CD4-positive, alpha-beta T cell treated with Interleukin-2 at 100 ng/mL for 4 hours (primary cell): ENCODE measurements at places on chromosomes 13 and 19.

- no peak for DNase-seq
These were observed 4.9 kb downstream of the SSC5D start for GRCh38 chr19:55493052-55493644.

DNA sequence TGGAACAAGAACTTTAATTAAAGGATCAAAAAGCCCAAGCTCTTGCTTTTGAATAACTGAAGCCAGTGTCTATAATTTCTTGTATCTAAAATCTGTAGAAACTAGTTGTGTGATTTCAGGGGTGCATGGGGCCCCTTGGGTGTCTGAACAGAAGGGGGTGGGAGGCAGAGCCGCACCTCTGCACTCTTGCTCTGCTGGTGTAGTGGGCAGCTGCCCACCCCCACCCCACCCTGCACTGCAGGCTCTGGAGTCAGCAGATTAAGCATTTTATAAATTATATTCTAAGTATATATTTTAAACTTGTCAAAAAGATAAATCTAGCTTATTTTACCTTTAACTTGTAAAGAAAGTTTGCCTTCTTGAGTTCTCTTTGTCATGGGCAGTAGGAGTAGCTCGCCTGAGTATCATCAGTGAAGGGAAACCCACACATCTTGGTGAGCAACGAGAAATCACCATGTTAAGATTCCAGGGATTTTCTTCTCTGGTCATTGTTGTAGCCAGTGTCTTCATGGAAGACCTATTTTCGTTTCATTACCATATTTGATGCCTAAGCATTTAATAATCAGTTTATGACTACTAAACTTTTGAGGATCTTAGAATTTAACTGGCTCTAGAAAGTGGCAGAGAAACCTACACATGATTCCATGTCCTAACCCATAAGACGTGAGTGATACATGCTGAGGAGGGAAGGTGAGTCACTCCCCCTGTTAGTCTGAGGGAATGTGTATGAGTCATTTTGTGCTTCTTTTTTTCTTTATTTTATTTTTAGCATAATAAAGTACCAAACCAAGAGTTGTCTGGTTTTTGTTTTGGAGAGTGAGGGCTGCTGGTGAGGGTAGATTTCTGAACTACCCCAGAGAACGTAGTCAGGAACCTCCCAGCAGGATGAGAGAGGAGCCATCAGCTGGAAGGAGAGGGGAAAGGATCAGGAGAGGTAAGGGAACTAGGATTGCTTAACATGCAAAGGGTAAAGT lies 7.7 kb downstream of the UBE2L5 start:
- DNase-seq: peak; percentile 63

GRCh38 chr19:12833738-12834565 lies 427 bp downstream of the RTBDN start:
- DNase-seq: peak; percentile 37

- DNase-seq: no peak
These were observed 129.4 kb downstream of the PCDH9 start for GRCh38 chr13:67100730-67101129.

DNA sequence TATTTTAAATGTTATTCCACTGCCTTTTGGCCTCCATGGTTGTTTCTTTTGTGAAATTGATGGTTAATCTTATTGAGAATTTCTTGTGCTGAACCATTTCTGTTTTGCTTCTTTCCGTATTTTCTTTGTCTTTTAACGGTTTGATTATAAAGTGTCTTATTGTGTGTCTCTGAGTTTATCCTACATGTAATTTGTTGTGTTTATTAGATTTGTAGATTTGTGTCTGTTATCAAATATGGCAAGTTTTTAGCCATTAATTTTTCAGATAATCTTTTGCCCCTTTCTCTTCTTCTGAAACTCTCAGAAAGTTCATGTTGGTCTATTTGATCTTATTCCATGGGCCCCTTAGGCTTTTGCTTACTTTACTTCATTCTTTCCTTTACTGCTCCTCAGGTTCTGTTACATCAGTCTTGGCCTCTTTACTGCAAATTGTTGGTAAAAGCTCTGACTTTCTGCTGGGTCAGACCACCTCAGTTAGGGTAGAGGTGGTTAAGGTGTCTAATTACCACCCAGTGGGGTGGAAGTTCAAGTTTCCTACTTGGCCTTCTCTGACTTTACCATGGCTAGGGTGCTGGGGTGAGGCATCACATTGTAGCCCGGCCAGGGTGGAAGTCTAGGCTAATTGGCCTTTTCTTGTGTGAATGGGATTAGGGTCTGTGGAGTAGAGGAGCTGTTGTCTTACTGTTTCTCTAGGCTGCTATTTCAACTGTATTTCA lies 58.3 kb downstream of the ZMYM2 start:
- DNase-seq: no peak

- peak; percentile 23 for DNase-seq
These were observed 694 bp downstream of the CLN5 start for GRCh38 chr13:76992548-76993001.

- no peak for DNase-seq
These were observed 138.2 kb downstream of the CRYL1 start for GRCh38 chr13:20387441-20387971.

DNA sequence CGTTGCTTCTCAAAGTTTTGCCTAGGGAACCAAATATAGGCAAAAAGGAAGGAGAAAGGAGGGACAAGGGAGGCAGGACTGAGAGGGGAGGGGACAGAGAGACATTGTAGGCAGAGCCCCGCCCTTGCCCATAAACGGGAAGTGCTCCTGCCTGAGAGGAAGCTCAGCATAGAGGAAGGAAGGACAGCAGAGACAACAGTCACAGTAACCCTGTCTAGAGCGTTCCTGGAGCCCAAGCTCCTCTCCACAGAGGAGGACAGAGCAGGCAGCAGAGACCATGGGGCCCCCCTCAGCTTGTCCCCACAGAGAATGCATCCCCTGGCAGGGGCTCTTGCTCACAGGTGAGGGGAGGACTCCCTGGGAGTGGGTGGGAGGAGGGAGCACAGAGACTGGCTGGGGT lies at the start of gene CEACAM21:
TSS of gene CEACAM21 (plus strand) at position 169 of the 400 bp plus-strand sequence. CDS start at position 278, 109 bp downstream.
- DNase-seq: peak; percentile 59

DNA sequence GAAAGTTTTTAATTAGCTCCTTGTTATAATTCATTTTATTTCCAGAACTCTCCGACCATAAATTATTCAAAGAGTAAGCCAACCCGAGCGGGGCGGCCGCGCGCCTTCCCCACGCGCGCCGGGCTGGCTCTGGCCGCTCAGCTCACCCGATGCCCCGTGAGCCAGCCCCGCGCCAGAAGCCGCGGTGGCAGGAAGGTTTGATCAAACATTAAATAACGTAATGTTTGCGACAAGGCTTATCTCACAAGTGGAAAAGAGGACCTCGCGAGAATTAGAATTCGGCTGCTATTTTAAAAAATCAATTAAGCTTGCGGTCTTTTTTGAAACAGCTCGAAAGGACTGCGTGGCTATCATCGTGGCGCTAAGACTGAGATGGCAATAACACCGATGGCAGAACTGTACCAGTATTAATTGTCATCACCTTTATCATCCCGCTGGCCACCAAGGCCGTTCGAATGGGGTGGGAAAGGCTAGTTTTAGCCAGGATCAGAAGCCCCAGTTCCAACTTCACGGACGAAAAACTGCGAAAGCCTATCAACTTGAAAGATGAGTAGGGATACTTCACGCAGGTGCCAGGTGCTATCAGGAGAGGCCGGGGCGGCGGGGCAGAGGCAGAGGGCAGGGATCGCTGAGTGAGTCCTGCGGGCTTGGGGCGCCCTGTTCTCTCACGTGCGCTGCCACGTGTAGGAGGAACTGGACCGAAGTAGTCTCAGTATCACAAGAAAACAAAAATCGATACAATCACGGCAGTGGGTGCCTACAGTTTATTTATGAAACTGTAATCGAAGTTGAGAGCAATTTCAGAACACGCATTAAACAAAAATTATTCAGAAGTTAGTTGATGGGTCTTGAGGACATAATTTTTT lies 6.4 kb downstream of the POU4F1 start:
- DNase-seq: no peak

DNA sequence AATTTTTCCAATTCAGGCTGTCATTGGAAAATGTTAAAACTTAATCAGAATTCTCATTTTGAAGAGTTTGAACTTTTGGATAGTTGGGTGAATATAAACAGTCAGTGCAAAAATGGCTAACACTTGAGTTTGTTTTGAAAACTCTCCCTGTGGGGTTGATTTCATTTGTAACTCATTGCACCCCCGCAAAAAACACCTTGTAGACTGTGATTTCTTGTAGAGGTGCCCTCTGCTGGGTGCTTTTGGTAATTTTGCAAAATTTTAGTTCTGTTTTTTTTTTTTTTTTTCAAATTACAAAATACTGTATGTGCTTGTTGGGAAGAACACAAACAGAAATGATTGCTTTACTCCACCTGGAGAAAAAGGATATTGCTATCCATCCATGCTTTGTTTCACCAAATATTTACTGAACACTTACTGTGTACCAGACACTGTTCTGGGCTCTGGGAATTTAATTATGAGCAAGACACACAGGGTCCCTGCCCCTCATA lies 28.2 kb upstream of the GPI start:
- DNase-seq: peak; percentile 61

- DNase-seq: no peak
These were observed 252.7 kb downstream of the KCNRG start for GRCh38 chr13:50267917-50268316.

GRCh38 chr13:105778196-105778595 lies 757.3 kb downstream of the EFNB2 start:
- DNase-seq: no peak

DNA sequence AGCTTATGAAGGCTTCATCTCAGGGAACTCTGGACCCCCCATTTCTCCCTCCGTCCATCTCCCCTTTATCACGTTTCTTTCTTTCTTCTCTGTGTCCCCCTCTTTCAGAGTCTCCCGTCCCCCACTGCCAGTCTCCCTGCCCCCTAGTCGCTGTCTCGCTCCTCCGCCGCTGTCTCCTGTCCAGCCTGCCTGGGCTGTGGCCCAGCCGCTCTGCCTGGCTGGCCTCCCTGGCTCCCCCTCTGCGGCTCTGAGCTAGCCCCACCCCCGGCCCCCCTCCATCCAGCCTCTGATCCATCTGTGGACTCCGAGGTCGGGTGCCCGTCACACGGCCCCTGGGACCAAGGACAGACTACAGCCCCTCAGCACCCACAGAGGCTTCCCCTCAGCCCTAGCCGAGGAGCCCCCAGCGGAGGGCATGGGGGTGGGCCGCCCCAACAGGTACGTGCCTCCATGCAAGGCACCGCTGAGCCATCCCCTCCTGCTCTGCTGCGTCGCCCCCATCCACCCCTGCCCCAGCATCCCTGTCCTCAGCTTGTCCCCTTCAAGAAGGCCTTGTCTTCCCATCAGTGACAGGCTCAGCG lies 1.1 kb upstream of the KCNJ14 start:
- no peak for DNase-seq

DNA sequence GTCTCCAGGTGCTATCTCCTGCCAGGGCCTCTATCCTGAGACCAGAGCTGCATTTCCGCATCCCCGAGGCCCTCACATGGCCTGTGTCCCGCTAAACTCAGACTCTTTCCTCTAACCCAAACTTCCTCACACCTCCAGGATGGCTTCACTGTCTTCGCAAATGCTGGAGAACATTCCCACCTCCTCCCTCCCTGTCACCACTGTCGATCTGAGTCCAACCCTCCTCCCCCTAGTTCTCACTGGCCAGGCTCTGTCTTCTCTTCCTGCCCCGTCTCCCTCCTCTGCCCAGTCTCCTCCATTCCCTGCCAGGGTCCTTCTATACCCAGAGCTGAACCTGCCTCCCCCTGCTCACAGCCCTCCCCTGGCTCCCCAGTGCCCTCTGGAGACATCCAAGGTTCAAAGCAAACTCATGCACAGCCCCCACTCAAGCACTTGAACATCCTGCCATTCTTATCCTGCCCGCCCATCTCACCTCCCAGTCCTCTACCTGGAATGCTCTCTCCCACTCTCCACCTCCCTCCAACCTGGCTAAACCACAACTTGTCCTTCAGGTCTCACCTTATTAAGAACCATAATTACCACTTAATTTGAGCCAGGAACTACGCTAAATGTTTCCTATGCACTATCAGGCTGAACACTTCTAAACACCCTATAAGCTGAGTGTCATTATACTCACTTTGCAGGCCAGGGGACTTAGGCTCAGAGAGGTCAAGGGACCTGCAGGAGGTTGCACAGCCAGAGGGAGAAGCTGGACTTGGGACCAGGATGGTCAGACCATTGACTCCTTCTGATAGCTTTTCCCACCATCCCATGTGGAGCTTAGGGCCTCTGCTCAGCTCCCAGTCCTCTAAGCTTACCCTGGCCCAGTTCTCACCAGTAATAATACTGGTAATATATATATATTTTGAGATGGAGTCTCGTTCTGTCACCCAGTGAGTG lies 961 bp upstream of the VSIG10L start:
- no peak for DNase-seq

DNA sequence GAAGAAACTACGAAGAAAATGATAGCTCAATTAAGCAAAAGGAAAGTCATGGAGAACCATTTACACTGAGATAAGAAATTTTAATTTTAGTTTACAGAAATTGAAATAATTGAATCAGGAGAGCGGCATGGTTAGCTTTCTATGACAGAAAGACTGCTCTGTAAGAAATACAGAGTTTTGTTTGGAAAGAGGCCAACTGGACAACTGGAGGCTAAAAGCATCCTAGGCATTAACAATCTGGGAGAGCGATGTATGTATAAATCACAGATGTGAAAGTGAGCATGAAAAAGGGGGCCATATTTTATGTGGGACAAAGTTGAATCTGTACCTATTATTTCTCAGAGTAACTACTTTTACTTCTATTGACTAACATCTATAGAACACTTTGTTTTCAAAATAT lies 1608.8 kb upstream of the PCDH20 start:
- no peak for DNase-seq
